Suprapubic skin (tissue), 4 donors: ENCODE measurements at places on chromosomes 5 and 9.

DNA sequence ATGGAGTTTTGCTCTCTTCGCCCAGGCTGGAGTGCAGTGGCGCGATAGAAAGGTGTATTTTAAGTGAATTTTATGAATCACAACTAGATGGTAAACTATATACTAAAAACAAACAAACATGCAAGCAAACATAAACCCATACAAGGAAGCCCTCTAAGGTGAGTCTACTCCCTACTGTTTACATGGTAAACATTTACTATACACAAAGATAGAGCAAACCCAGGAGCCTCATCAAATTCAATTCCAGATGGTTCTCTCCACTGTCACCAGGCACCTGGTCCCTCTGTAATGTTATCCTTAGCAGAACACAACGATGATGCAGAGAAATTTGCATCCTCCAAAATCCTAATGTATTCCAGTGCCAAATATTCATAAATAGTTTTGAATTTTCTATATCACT, 17.9 kb downstream of the ANKH start:
- DNase-seq: no peak

DNA sequence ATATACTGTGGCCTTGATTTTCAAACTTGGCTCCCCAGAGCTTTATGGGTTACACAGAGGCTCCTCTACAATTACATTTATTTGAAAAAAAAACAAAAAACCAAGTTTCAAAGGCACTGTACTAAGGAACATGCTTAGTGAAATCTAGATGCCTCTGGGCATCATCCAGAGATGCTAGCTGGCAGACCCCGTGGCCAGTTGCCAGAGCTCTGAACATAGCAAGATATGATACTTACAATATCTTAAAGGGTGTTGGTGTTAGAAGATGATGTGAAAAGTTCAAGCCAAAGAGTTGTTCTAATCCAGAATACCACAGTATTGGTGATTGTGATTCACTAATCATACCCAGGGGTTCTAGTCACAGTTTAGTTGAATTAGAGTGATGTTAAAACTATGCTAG, 87.8 kb downstream of the JAK2 start:
- DNase-seq: no peak

DNA sequence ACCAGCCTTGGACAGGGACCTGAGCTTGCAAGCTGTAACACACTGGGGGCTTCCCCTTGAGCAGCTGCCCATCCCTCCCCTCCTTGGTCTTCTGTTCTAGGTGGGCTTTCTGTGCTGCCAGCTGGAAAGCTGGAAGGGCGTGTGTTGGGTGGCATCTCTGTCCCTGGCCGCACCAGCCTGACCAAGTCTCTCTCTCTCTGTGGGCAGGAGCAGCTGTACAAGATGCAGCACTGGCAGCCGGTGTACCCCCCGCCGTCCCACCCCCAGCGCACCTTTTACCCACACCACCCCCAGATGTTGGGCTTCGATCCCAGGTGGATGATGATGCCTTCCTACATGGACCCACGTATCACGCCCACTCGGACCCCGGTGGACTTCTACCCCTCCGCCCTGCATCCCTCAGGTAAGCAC, 32.1 kb upstream of the POMT1 start:
- peak; percentile 56 for DNase-seq

DNA sequence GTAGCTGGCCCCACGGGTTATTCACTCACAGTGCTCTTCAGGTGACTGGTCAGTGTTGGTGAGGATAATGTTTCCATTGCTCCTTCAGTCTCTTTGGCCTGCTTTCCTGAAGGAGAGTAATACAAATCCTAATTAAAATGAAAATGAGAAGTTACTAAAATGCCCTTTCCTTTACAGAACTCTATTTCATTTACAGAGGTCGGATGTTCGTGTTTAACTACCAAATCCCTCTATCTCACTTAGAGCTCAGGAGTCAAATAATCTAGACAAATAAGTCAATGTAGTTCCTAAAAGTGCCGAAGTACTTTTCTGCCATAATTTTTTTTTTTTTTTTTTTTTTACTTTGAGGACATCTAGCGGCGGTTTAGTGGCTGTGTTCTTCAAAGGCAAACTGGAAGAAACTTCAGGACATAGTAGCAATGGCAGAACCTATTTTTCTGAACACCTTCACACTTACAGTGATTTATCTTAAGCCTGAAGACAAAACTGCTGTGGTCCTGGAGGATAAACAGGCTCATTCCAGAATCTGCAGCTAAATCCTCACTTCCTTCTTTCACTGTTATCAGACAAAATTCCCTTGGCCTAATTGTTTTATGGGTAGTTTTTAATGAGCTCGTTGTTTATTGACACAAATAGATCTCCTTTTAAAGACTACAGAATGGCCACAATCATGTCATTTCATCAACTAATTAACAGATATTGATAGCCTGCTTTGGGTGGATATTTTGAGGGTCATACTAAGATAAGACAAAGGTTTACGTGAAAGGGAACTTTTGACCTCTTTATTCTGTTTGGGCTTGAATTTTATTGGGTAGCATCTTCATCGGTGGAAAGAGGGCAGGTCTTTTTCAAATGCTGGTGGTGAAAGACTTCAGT, 207.6 kb upstream of the DMRTA1 start:
- DNase-seq: no peak

- DNase-seq: no peak
Observed at GRCh38 chr9:36268007-36268427, 9.8 kb upstream of the GNE start.

DNA sequence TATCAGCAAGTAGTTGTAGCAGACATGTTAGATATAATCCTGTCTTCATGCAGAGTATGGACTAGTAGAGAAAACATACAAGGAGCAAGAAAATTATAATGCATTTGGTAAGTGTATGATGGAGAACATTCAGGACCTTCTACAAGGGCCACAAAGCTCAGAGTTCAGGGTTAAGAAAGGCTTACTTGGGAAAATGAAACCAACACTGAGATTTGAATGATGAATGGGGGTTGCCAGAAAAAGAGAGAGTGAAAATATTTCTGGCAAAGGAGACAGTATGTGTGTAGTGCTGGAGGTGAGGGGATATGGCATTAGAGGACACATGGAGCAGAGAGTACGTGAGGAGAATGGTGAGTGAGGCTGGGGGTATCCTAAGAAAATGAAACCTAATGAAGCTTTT, 169.8 kb upstream of the STK32A start:
- DNase-seq: no peak

GRCh38 chr9:128636024-128636390, 20.6 kb downstream of the DYNC2I2 start:
- no peak for DNase-seq

- DNase-seq: no peak
Observed at GRCh38 chr9:95383185-95383676, 65.7 kb upstream of the FANCC start.

GRCh38 chr5:160743027-160743426, 109.0 kb downstream of the ATP10B start:
- no peak for DNase-seq

GRCh38 chr5:38938973-38939372, 93.2 kb downstream of the OSMR start:
- no peak for DNase-seq

GRCh38 chr5:20331826-20332225, 343.8 kb upstream of the CDH18 start:
- no peak for DNase-seq

GRCh38 chr5:65292196-65292595, 189.5 kb downstream of the ADAMTS6 start:
- no peak for DNase-seq

GRCh38 chr5:40089269-40089668, 590.4 kb upstream of the PTGER4 start:
- no peak for DNase-seq

GRCh38 chr5:22844155-22844554, 9.0 kb downstream of the CDH12 start:
- DNase-seq: no peak

- DNase-seq: no peak
Observed at GRCh38 chr5:110359221-110359620, 367.2 kb downstream of the TMEM232 start.

- DNase-seq: no peak
Observed at GRCh38 chr5:65970481-65971367, 44.3 kb downstream of the ERBIN start.

GRCh38 chr5:127227881-127228280, 62.7 kb upstream of the MEGF10 start:
- DNase-seq: no peak

GRCh38 chr5:9244417-9244816, 301.5 kb downstream of the SEMA5A start:
- DNase-seq: no peak

GRCh38 chr9:126532489-126532888, 81.2 kb upstream of the LMX1B start:
- DNase-seq: no peak

DNA sequence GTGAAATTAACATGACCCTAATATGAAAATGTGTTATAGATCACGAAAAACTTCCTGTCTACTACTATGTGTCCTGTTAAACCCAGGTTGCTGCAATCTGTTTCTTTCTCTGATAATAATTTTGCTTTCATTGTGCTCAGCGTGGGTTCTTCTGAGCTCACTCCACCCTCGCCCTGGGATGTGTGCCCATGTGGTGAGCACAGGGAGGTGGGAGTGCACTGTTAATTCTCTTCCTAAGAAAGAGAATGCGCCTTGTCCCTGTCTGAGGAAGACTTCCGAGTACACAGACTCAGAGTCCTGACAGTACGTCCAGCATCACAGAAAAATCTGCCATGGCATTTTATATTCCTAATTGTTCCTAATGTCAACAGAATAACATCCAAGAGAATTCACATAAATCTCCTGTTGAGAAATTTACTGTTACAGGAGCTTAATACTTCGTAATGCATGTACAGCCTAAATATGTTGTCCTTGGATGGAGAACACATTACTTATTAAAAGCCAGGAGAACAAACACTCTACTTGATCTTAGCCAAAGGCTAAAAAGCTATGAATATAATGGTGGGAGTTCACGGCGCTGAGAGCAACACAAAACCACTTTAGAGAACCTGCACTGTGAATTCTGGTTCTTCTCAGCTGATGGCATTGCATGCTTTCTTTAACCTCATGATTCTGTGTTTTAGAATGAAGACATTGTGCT, 102.6 kb downstream of the PDE4D start:
- no peak for DNase-seq

DNA sequence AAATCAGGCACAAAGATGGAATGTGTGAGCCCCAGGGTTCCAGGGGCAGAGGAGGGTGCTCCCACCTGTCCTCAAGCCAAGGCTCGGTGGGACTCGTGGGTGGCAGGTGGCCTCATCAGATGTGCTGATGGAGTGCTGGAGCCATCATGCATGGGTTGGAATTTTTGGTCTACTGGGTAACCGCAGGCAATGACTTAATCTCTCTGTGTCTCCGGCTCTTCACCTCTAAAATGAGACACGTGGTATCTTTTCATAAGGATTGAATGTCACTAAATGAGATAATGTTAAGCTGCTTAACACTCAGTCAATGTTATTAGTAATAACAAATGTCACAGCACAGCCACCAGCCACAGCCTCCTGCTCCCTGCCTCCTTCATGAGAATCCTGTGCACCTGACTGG, 245.5 kb downstream of the HSPA4 start:
- DNase-seq: no peak

- no peak for DNase-seq
Observed at GRCh38 chr5:154015071-154015693, 23.5 kb downstream of the FAM114A2 start.

GRCh38 chr5:143056339-143056704, 286.1 kb downstream of the ARHGAP26 start:
- no peak for DNase-seq

DNA sequence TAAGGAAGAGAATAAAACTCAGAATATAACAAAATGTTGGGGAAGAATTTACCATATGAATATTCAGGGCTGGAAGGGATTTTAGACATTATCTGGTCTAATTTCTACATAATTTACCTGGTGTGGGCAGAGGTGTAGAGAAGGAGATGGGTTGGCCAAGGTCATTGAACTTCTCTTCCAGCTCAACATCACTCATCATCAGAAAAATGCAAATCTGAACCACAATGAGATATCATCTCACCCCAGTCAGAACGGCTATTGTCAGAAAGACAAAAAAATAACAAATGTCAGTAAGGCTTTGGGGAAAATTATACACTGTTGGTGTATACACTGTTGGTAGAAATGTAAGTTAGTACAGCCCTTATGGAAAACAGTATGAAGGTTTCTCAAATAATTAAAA, 121.7 kb downstream of the PTTG1 start:
- DNase-seq: no peak

DNA sequence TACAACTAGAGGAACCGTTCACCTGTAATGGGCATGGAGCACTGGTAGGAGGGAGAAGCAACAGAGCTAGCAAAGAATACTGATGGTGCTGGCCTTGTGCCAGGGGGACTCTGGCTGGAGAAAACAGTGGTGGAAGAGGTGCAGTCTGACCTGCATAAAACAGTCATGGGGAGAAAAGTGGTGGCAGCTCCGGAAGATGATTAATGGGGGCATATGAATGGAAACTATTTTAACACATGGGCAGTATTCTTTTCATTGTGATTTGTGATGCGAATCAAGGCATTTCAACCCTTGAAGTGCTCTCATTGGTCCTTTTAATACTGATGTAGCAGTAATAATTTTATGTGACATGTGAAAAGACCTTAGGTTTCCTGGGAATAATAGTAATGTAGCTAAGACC, 219.6 kb downstream of the ADAMTS6 start:
- no peak for DNase-seq

DNA sequence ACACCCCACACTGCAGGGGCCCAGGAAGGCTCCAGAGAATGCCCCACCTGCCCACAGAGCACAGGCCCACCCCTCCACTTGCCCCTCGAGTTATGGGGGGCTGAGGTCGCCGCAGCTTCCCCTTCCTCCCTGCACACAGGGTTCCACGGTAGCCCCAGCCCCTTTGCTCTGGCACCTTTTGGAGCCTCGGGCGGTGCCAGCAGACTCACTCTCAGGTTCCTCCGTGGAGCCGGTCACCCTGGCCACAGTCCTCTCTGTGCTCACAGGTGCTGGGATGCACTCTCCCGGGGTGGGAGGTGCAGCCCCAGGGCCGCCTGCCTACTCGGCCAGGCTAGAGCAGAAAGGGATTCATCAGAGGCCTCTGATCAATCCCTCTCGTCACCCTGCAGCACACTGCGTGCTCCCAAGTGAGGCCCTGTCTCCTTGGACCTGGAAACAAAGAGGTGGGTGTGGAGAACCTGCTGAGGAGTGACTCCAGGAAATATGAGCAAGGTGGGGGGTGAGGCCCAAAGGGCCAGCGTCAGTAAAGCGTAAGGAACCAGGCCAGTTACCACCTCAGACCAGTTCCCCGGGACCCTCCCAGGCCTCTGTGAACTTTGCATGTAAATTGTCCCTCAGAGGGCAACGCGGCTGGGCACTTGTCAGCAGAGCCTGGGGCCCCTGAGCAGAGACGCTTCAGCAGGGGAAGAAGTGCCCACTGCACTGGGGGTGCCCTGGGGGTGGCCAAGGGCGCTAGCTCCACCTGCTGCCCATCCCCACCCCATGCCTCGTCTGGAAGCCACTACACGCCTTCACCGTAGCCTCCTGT, 167.8 kb downstream of the OLFM1 start:
- no peak for DNase-seq

GRCh38 chr9:34957492-34958410, at the start of gene PHF24:
TSS of gene PHF24 (plus strand) at chr9:34958285. CDS start at chr9:34971299, 13,014 bp downstream.
- DNase-seq: no peak

GRCh38 chr9:880725-881124, 39.2 kb downstream of the DMRT1 start:
- DNase-seq: no peak
